ENCODE measurements at places on chromosomes 3 and 15. TPM values are rescaled to one million over a fixed set of nuclear protein-coding genes. Genes with fewer than 3 reads are reported as not detected.

- no peaks in the 10 kb centered on the region for H3K4me1 ChIP-seq
- no peaks in the 10 kb centered on the region for H3K36me3 ChIP-seq
- H3K27ac ChIP-seq = no peak overlapping the region
- H3K4me3 ChIP-seq = no peak overlapping the region
- DNase-seq = no peak
- H3K27me3 ChIP-seq = no peaks in the 10 kb centered on the region
Observed at GRCh38 chr3:170437176-170437575, 18.5 kb downstream of the CLDN11 start.

DNA sequence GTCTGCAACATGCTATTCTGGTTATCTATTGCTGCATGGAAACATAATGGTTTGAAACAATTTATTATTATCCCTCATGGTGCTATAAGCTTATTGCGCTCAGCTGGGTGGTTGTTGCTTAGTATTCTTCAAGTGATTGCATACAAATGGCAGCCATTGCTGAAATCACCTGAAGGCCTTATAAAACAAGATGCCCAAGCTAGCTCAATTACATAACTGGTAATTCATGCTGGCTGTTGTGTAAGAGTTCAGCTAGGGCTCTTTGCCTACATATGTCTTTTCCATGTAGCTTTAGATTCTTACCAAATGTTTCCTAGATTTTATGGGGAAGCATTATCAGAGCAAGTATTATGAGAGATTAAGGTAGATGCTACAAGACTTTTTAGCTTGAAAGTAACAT is 644.0 kb upstream of the CBLB start:
- no peak for DNase-seq
- no peak overlapping the region for H3K4me3 ChIP-seq
- no peak overlapping the region for H3K27ac ChIP-seq
- peaks cover under 1% of the 10 kb centered on the region for H3K4me1 ChIP-seq
- no peaks in the 10 kb centered on the region for H3K27me3 ChIP-seq

GRCh38 chr3:4529876-4530588 is 36.9 kb downstream of the ITPR1 start:
- DNase-seq = no peak
- no peak overlapping the region for H3K27ac ChIP-seq
- no peaks in the 10 kb centered on the region for H3K36me3 ChIP-seq
- no peaks in the 10 kb centered on the region for H3K27me3 ChIP-seq
- H3K4me1 ChIP-seq = peaks cover 8% of the 10 kb centered on the region

DNA sequence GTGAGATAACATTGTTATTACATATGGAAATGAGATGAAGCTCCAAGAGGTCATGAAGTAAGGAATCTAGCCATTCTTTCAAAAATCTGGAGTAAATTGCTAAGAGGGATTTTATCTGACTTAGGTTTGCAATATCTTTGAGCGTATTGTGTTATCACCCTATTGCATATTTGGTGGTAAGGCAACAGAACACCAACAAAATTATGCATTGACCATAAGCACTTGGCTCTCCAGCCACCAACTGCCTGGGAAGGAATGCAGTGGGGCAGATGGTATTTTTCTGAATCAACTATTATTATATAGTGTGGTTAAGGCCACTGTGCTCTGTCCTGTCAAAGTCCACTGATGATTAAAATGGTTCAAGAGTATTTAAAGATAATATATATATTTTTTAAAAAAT is 287.9 kb upstream of the SEMA6D start:
- no peak overlapping the region for H3K27ac ChIP-seq
- H3K4me1 ChIP-seq = no peaks in the 10 kb centered on the region

GRCh38 chr3:188446766-188447165 is 292.8 kb downstream of the LPP start:
- no peak overlapping the region for H3K4me3 ChIP-seq
- H3K27me3 ChIP-seq = no peaks in the 10 kb centered on the region
- H3K36me3 ChIP-seq = no peaks in the 10 kb centered on the region
- no peak overlapping the region for H3K27ac ChIP-seq
- DNase-seq = no peak

DNA sequence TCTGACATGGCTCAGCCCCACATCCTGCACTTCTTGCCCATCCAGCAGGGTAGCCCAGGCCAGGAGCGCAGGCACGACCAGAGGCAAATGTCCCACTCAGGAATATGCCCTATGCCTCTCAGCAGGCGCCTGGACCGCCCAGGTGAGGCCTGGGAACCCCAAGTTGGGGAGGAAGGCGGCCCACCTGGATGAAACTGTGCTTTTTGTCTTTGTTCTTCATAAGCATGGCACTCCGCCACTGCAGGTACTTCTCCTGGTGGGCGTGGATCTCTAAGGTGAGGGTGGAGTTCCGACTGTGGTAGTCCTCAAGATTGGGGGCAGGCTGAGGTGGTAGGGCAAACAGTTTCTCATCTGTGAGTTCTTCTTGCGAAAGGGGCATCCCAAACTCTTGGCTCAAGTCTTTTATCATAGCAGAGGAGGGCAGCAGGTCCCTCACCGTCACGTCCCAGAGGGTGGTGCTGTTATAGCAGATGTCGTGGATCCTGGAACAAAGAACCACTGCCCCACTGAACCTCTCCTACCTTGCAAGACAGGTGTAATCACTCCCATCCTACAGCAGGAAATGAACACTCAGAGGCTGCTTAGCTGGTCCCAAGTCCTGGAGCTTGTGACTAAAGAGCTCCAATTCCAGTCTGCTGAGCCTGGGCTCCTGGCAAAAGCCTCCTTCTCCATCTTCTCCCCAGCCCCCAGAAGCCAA is 53.2 kb downstream of the ACAD9 start:
- H3K4me3 ChIP-seq = no peak overlapping the region
- H3K4me1 ChIP-seq = no peaks in the 10 kb centered on the region
- no peak overlapping the region for H3K27ac ChIP-seq

DNA sequence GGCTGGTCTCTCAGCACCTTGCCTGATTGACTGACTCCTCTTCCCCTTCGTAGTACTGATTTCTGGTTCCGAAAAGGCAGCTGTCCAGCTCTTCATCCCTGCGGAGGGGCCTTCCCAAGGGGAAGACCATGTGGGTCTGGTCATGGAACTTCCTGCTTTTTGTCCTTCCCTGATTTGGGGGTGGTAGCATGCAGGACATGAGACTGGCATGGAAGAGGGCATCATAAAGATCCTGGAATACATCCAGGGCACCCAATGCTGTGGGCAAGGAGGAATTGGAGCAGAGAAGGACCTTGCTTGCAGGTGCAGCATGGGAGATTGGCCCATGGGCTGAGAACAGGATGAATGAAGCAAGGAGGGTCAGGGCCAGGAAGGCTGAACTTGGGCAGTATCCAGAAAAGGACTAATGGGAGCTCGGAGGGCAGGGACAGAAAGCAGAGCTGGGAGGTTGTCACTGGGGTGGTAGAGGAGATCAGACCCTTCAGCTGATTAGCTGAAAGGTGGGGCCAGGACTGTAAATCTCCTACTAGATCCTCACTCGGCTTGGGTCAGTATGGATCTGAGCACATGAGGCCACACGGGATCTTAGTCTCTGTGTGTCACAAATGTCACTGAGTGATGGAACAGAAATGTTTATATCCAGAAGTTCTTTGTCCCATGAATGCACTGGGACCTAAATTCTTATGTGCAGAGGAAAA is 59.5 kb downstream of the AMOTL2 start:
- H3K27ac ChIP-seq = peak overlapping the region; percentile 68
- H3K36me3 ChIP-seq = no peaks in the 10 kb centered on the region
- DNase-seq = no peak
- H3K4me3 ChIP-seq = no peak overlapping the region
- no peaks in the 10 kb centered on the region for H3K27me3 ChIP-seq

DNA sequence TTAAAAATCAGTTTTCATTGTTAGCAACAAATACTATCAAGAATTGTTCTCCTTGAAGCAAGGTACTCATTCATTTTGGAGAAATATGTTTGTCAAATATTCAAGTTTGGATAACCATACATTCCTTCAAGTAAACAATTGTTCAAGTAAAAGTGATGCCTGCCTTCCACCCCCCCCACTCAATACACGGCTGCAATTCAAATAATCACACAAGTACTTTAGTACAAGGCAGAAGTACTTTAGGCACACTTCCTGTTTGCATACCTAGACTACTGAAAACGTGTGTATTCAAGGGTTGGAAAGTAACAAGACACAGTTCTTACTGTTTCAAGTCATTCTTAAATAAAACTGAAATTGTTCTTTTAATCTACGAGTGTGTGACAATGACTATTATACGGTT is 45.4 kb downstream of the TJP1 start:
- DNase-seq = no peak
- H3K27ac ChIP-seq = no peak overlapping the region
- H3K36me3 ChIP-seq = no peaks in the 10 kb centered on the region
- no peaks in the 10 kb centered on the region for H3K27me3 ChIP-seq
- H3K4me1 ChIP-seq = peaks cover 21% of the 10 kb centered on the region

The GP9 gene
- total RNA-seq = not detected

The GABRB3 gene
- total RNA-seq = not detected

The ZNF80 gene
- total RNA-seq = not detected

The ZBED2 gene
- 0.14 TPM for total RNA-seq

Data from Caco-2 (cell line).